Right lobe of liver (tissue), 6 donors: ENCODE measurements at places on chromosomes 1 and 21. TPM values are rescaled to one million over a fixed set of nuclear protein-coding genes. Genes with fewer than 3 reads are reported as not detected.
A peak's percentile ranks its signal among the peaks of the same experiment; 100 is the strongest.

DNA sequence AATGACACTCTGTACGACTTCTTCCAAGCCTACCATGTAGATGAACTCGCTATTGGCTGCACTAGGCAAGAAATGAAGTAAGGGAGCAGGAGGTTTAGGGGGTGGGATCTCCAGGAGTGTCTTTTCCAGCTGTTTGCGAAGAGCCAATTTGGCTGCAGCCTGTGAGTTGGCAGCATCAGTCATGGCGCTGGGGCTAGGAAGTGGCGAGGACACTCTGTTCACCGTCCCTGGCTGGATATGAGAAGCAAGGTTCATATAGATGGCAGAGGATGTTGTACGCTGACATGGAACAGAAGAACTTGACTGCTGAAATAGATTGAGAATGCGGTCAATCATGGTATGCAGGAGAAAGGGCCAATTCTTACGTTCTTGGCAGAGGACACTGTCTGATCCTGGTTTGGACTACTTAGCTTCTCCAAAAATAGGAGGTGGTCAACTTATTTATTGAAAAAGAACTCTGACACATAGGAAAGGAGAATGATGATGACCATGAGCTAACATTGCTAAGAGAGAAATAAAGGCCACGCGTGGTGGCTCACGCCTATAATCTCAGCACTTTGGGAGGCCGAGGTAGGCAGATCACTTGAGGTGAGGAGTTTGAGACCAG lies 41.2 kb downstream of the SLC27A3 start:
- DNase-seq = no peak

DNA sequence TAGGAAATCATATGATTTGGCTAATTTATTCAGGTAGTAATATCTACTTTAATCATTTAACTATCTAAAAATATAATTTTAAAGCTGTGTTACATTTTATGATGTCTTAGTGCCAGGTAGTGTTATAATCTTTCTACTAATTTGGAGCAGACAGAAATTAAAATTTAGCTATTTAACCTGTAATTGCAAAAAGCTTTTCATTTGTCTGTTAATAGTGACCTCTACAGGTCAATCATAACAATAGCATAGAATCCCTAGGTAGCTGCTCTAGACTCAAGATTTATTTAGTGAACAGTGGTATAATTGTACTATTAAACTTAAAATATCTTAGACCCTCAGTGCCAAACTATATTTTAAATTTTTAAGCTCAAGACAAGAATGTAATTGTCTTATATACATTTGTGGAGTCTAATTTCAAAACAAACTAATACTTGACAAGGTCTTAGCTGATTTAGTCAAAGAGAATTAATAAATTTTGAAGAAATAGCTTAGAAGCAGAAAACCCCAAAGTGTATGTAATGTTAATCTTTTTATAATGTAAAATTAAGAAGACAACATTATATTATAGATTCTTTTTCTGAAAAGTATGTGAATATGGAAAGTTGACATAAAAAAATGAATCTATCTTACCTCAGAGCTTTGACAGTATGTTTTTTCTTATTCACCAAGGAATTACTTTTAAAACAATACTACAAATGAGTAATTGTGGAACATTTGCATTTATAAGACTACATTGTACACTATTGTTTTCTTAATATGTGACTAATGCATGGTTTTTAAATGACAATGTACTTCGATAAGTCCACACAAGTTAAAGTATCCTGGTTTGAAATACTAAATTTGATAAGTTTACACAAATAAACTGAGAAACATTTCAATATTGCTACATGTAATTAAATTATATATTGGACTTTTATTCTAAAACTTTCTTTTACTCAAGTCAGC lies 64.1 kb upstream of the RNPC3 start:
- DNase-seq = no peak

DNA sequence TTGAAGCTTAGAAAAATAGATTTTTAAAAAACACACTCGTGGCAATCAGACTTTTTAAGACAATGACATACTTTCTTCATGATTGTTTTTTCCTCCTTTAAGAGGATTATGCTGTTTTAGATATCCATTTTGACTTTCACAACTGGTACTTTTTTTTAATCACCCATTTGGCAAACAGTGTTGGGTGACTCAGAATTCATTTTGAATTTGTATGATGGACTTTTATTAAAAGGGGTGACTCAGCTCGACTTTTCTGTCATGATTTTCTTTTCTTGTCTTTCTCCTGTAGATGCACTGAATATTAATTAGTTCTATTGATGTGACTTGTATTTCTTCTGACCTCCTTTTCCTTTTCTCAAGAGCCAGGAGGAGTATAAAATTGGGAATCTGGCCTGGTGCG lies 44.7 kb downstream of the FMN2 start:
- no peak for DNase-seq

DNA sequence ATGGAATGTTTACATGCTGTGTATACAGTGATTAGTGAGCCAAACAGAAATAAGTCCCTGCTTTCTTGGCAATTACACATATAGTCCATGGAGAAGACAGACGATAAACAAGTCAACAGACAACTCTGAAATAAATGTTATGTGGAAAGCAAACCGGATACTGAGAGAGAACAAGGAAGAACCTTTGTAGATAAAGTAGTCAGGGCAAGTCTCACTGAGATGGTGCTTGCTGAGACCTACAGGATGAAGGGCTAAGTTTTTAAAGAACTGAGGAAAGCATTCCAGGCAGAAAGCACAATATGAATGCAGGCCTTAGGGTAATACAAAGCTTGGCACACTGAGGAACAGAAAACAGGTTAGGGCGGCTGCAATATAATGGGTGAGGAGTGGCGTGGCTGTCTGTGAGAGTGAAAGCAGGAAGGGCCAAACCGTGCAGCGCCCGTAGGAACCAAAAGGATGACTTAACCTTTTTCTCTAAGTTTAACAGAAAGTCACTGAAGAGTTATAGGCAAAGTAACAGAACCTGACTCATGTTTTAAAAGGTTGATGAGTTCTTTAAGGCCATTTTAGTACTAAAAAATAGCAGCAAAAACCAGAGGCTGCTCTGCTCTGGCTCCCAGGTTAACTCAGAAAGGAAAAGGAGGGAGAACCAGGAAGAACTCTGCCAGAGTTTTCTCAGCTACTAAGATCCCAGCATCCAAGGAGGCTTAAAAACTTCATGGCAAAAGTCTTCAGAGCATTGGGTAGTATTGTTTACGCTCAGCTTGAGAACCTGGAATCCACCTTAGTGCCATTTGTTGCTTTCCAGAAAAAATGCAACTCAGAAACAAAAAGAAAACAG lies 8.7 kb upstream of the TTF2 start:
- DNase-seq = no peak

- DNase-seq = no peak
Measured at GRCh38 chr21:26506956-26507355, 66.1 kb downstream of the CYYR1 start.

KRTAP25-1 gene
- total RNA-seq = not detected

DNA sequence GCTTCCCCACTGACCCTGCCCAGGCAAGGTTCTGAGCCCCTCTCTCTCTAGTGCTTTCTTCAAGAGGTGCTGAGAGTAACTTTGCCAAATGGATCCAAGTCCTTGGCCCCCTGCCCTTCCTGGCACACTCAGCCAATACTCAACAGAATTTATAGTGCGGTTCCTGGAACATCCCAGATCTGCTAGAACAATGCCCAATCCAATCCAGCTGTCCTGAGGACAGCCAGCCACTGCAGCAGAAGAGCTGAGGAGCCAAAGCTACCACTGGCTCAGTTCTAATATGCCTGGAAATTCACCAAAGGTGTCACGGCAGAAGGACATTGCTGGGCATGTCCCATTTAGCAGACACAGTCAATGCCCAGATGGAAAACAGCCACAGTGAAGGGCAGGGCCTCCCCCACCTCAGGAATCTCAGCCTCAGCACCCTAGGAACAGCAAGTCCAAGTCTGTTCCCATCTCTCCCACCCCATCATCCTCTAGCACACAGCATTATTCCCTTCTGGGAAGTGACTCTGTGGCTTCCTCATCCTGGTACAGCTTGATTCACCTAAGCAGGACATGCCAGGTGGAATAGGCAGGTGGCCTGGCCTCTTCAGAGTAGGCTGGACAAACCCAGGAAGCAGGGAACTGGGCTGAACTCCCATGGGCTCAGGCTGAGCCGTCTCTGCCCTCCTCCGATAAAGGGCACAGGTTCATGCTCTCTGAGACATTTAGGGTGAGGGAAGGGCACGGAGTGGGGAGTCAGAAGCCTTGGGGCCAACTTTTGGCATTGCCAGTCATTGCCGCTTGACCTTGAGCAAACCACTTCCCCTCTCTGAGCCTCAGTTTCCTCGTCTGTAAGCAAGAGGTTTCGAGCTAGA lies 24.6 kb downstream of the PMVK start:
- DNase-seq = no peak

- DNase-seq = no peak
Measured at GRCh38 chr1:92759361-92759760, 25.5 kb downstream of the EVI5 start.

GRCh38 chr21:45091550-45092322 lies 17.4 kb downstream of the ADARB1 start:
- no peak for DNase-seq

DNA sequence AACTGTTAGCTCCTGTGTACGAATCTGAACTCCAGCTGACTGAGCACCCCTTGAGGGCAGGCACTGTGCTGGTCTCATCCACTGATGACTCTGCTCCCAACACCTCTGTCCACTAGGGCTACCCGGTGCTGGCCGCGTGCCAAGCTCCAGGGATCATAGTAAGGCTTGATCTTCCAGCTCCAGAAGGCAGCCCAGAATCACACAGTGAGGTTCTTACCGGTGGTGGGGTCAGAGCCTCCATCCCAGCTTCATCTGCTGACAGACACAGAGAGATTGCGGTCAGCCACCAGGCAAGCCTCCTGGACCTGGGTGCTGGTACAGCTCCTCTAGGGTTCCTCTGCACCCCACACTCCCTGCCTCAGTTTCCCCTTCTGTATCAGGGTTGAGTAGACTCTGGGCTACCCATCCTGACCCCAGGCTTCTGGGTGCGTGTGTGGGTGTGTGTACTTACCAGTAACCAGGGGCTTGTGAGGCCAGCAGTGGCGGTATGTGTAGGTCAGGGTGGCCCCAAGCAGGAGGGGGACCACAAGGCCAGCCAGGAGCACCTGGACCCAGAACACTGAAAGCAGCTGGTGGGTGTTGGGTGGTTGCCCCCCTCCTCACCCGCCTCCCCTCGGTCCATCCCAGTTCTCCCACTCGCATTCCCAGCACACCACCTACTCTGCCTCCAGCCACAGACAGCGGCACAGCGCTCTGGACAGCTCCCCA lies 3.4 kb downstream of the TNFRSF25 start:
- peak; percentile 59 for DNase-seq

FMN2 gene
- total RNA-seq = not detected

SAMD13 gene
- not detected for total RNA-seq

DNA sequence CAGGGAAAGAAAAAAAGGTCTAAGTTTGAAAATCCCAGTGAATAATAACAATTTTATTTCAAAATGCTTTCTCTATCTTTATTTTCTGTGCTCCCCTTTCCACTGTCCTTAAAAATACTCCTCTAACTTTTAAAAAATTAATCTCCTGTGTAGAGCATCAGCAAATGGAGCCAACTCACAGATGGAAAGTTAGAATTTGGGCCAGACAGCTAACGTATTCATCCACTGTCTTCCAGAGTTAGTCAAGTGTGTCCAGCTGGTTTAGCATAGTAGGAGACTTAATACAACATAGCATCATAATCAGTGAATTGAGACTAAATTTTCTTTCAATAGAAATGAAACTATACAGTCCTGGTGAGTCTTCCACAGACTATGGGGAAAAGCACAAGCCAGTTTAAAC lies 419.0 kb upstream of the LRRC7 start:
- no peak for DNase-seq

BTBD19 gene
- total RNA-seq = 7.5 TPM

GRCh38 chr1:115710859-115711624 lies 57.5 kb downstream of the CASQ2 start:
- DNase-seq = no peak

DNA sequence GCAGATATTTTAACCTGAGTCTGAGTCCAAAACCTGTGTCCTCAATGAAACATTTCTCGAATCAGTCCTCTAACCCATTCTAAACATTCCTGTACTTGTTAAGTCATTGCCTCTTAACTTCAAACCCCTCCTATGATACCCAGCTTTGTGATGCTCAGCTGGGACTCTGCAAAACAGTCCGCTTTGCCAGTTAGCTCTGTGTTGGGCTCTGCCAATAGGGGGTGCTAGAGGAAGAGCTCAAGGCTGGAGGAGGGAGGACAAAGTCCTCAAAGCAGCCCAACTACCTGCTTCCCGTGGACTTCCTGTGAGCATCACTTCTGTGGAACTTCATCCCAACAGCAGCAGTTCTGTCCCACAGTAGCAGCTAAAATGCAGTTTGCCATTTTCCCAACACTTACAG lies 38.1 kb upstream of the SYT14 start:
- no peak for DNase-seq

INSRR gene
- total RNA-seq = not detected

OVAAL gene
- not detected for total RNA-seq

PLA2G2C gene
- total RNA-seq = not detected

DNA sequence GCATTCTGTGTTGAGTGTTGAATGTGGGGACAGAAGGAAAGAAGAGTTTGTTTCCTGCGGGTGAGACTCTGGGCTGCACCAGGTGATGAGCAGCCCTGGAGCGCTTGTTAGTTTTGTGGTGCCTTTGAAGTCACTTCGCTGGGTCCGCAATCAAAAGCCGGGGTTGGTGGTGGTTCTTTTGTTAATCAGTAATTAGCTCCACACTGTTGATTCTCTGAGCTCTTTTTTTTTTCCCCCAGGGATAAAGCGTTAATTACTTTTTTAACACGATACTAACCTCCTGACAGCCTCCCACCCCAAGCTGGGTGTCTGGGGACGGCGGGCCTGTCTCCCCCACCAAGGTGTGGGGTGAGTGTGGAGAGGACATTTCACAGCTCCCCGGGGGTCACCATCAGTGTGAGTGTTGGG lies 56.6 kb downstream of the AGPAT3 start:
- peak; percentile 14 for DNase-seq

DNA sequence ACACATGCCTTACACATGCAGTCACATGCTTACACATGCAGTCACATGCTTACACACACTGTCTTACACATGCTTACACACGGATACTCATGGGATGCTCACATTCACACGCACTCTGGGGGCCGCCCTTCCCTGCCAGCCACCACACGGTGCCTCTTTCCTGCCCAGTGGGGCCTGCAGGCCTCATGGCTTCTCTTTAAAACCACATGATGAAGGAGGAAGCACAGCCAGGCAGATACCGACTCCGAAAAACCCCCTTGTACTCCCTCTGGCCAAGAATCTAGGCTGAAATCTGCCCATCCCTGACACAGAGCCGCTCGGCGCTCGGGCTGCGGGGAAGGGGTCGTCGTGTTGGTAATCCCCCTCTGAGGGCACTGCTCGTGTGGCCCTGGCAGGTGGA lies 113.0 kb downstream of the PRDM16 start:
- no peak for DNase-seq

SPTA1 gene
- 1.4 TPM for total RNA-seq

GRCh38 chr1:208520438-208521099 lies 276.4 kb upstream of the PLXNA2 start:
- DNase-seq = no peak

GRCh38 chr1:160116283-160117147 lies 956 bp downstream of the ATP1A2 start:
- no peak for DNase-seq

KCNJ9 gene
- not detected for total RNA-seq
